Glutamatergic neuron (in vitro differentiated cells): ENCODE measurements at places on chromosomes 4 and X.

DNA sequence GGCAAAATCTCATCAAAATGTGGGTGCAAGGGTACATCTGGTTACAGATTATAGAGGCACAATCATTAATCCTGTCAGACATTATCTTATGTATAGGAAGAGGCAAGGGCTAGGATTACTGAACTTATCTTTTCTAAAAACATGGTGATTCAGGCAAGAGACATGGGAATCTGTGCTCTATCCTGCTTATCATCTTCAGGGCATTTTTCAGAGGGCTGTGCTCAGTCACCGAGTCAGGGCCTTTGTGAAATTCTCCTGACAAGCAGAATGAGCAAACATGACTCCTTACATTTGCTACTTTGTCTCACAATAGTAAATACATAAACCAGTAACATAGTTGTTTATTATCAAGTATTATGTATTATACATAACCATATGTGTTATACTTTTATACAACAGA, 84.2 kb upstream of the KCTD8 start:
- no peak for DNase-seq
- no peaks in the 10 kb centered on the region for H3K4me1 ChIP-seq
- no peaks in the 10 kb centered on the region for H3K36me3 ChIP-seq

DNA sequence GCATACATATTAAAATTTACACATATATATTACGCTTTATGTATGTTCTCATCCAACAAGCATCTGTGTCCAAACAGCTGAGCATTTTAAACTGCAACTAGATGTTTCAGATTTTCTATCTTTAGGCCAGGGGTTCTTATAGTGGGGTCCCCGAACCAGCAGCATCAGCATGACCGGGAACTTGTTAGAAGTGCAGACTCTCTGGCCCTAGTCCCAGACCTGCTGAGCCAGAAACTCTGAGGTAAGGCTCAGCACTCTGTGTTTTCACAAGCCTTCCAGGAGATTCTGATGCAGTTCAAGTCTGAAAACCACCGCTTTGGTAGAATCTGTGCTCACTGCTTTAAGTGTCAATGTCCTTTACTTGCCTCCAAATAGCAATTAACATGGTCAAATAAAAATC, 266.2 kb upstream of the CASK start:
- no peak overlapping the region for H3K4me3 ChIP-seq
- H3K27ac ChIP-seq: no peak overlapping the region
- H3K36me3 ChIP-seq: no peaks in the 10 kb centered on the region
- no peak for DNase-seq

DNA sequence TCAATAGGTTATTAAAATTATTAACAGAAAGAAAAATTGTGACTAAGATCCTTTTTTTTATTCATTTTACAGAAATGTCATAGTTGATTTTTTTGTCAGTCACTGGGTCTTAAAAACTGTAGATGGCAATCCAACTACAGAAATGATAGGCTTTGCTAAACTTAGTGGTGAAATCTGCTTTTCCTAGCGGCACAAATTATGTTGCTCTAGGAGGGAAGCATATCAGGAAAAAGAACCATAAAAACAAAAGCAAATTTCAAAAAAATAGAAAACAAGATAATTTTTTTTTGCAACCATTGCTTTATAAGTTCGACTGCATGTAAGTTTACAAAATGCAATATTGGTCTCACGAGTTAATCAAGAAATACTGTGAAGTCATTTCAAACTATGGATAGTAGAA, 443.5 kb upstream of the IGFBP7 start:
- H3K4me3 ChIP-seq: no peak overlapping the region
- no peak overlapping the region for H3K27ac ChIP-seq

- H3K36me3 ChIP-seq: no peaks in the 10 kb centered on the region
- no peak overlapping the region for H3K27ac ChIP-seq
- peak overlapping the region; percentile 63 for H3K4me3 ChIP-seq
These were observed 11.7 kb downstream of the OTUD5 start for GRCh38 chrX:48945517-48946348.

DNA sequence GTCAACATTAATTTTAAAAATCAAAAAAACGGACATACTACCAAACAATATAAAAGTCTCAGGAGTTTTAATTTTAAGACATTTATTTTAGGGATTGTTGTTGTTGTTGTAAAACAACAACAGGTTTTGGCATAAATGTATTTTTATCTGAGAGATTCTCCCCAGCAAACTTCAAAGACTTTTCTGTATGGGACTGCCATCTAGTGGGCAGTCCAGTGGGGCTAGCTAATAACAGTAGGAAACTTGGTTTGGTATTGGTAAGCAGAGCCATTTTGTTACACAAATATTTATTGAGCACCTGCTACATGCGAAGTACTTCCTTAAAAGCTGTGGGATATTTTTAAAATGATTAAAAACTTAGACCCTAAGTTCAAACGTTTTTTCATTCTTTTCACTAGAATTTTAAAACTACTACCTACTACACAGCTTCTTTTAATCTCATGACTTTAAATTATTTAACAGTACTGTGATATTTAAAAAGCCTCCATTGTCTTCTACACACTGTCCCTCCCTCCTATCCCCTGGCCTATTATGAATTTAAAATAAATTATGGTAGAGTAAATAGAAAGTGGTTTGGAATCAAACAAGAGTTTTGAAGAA, 1028.4 kb upstream of the INTU start:
- no peak overlapping the region for H3K4me3 ChIP-seq
- peaks cover 2% of the 10 kb centered on the region for H3K27me3 ChIP-seq
- H3K36me3 ChIP-seq: no peaks in the 10 kb centered on the region
- no peaks in the 10 kb centered on the region for H3K4me1 ChIP-seq
- peak; percentile 24 for DNase-seq

- no peaks in the 10 kb centered on the region for H3K36me3 ChIP-seq
- no peaks in the 10 kb centered on the region for H3K27me3 ChIP-seq
- H3K27ac ChIP-seq: no peak overlapping the region
- DNase-seq: no peak
These were observed 14.7 kb upstream of the ATP8A1 start for GRCh38 chr4:42671431-42672194.

- H3K27ac ChIP-seq: no peak overlapping the region
- peaks cover 3% of the 10 kb centered on the region for H3K27me3 ChIP-seq
- no peak for DNase-seq
- H3K4me3 ChIP-seq: no peak overlapping the region
- peaks cover 10% of the 10 kb centered on the region for H3K4me1 ChIP-seq
These were observed 106.5 kb downstream of the TNIP2 start for GRCh38 chr4:2649604-2650114.

GRCh38 chr4:186400676-186401075, 134.7 kb downstream of the F11 start:
- DNase-seq: no peak
- no peaks in the 10 kb centered on the region for H3K4me1 ChIP-seq
- no peak overlapping the region for H3K4me3 ChIP-seq
- H3K27ac ChIP-seq: no peak overlapping the region
- H3K27me3 ChIP-seq: peaks cover 2% of the 10 kb centered on the region

DNA sequence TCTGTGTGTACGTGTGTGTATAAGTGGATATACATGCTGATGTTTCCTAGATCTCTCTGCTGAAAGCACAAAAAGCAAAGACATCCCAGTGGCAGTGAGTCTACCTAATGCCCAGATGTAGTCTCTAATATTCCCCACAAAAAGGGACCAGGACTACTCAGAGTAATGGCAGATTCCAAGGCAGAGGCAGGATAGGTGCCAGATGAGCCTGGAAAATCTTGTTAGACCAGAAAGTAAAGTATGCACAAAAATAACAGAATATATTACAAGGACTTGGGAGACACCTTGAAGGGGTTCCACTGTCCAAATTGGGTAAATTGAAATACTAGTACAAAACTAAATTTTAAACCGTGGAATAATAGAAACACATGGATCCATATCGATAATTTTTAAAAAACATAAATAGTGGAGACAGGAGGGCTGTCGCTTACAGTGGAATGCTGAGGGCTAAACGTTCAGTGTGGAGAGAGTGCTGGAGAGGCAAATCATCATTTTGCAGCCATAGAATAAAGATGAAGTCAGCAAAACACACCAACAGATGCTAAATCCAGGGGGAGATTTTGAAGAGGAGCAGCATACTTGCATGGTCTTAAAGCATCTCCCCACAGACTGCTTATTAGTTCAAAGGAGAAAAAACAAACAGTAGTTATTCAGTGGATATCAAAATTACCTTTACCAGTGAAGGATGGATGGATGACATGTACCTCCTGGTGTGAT, 123.4 kb upstream of the TSPAN5 start:
- H3K36me3 ChIP-seq: no peaks in the 10 kb centered on the region
- no peak overlapping the region for H3K27ac ChIP-seq
- H3K27me3 ChIP-seq: no peaks in the 10 kb centered on the region
- no peak for DNase-seq

- no peaks in the 10 kb centered on the region for H3K27me3 ChIP-seq
- H3K4me1 ChIP-seq: no peaks in the 10 kb centered on the region
- no peak overlapping the region for H3K4me3 ChIP-seq
- DNase-seq: no peak
These were observed 1143.8 kb downstream of the PCDH19 start for GRCh38 chrX:99266255-99266654.

- no peaks in the 10 kb centered on the region for H3K4me1 ChIP-seq
- no peak for DNase-seq
- H3K4me3 ChIP-seq: no peak overlapping the region
- no peaks in the 10 kb centered on the region for H3K27me3 ChIP-seq
These were observed 152.3 kb downstream of the RAB28 start for GRCh38 chr4:13331827-13332226.

- no peak overlapping the region for H3K27ac ChIP-seq
- no peaks in the 10 kb centered on the region for H3K27me3 ChIP-seq
- DNase-seq: no peak
- no peaks in the 10 kb centered on the region for H3K4me1 ChIP-seq
- no peak overlapping the region for H3K4me3 ChIP-seq
These were observed 32.2 kb downstream of the IL21 start for GRCh38 chr4:122588453-122589238.

DNA sequence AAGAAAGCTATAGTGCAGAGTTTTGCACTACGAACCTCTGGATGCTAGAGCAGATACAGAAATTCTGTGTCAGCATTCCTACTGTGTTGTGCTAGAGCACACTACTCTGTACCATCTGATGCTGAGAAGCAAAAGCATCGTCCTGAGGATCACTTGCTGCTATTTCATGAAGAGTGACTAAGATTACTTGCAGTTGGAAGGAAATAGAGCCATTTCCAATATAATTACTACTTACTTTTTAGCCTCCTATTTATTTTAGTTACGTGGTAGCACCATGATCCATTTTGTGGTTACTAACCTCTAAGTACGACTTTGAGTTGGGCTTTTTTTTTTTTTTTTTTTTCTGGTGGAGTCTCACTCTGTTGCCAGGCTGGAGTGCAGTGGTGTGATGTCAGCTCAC, 226.7 kb downstream of the PALLD start:
- no peaks in the 10 kb centered on the region for H3K27me3 ChIP-seq
- H3K4me1 ChIP-seq: no peaks in the 10 kb centered on the region
- H3K4me3 ChIP-seq: no peak overlapping the region
- H3K36me3 ChIP-seq: no peaks in the 10 kb centered on the region
- no peak overlapping the region for H3K27ac ChIP-seq
- DNase-seq: no peak

- H3K27ac ChIP-seq: no peak overlapping the region
- H3K27me3 ChIP-seq: no peaks in the 10 kb centered on the region
- no peaks in the 10 kb centered on the region for H3K36me3 ChIP-seq
- peak; percentile 23 for DNase-seq
These were observed 176.2 kb upstream of the CXorf66 start for GRCh38 chrX:140141444-140142029.

- no peaks in the 10 kb centered on the region for H3K4me1 ChIP-seq
- H3K36me3 ChIP-seq: no peaks in the 10 kb centered on the region
- no peak overlapping the region for H3K27ac ChIP-seq
- H3K27me3 ChIP-seq: no peaks in the 10 kb centered on the region
- no peak for DNase-seq
These were observed 633.1 kb downstream of the NLGN4X start for GRCh38 chrX:5595570-5595969.

- H3K27me3 ChIP-seq: peaks cover 8% of the 10 kb centered on the region
- peaks cover 60% of the 10 kb centered on the region for H3K4me1 ChIP-seq
- peak overlapping the region; percentile 97 for H3K27ac ChIP-seq
- peak overlapping the region; percentile 41 for H3K4me3 ChIP-seq
- H3K36me3 ChIP-seq: no peaks in the 10 kb centered on the region
These were observed 111.3 kb upstream of the PAQR3 start for GRCh38 chr4:79050541-79050880.

DNA sequence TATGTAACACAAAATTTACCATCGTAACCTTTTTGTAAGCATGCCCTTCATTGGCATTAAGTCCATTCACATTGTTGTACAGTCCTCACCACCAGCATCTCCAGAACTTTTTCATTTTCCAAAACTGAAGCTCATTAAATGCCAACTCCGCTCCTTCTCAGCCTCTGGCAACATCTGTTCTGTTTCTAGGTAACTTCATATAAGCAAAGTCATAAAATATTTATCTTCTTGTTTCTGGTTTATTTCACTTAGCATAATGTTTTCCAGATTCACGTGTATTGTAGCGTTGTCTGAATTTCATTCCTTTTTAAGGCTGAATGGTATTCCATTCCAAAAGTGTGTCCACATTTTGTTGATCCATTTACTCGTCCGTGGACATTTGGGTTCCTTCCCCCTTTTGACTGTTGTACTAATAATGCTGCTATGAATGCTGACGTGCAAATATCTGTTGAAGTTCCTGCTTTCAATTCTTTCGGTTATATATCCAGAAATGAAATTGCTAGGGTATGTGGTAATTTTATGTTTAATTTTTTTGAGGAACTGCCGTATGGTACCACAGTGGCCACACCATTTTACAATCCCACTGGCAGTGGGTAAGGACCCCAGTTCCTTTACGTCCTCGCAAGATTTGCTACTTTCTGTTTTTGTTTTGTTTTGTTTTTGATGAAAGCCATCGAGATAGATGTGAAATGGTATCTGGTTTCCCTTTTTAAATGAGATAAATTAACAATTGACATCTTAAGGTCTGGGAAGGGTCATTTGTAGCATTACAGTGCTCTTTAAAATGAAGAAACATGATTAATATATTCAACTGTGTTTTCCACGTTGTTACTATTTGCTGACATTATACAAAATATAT, 63.4 kb downstream of the PTTG2 start:
- H3K36me3 ChIP-seq: peaks cover 17% of the 10 kb centered on the region
- H3K27ac ChIP-seq: no peak overlapping the region
- no peak overlapping the region for H3K4me3 ChIP-seq

DNA sequence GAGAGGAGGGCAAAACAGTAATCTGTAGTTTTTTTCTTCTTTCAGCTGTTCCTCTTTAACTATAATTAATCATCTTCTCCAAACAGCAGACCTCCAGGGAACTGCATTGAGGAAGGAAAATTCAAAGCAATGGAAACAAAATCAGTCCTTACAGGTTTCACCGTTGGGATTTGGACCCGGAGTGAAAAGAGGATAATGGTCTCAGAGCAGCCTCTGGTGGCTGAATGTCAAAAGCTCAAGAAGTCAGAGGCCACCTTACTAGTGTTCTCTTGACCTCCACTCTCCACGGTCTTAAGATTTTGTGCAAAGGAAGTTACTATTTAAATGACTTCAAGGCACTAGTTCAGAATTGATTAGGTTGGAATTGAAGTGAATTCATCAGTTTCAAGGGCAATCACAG, 16.0 kb upstream of the MID1 start:
- no peak overlapping the region for H3K4me3 ChIP-seq
- H3K4me1 ChIP-seq: peaks cover 15% of the 10 kb centered on the region
- DNase-seq: peak; percentile 17
- H3K27me3 ChIP-seq: no peaks in the 10 kb centered on the region
- H3K27ac ChIP-seq: no peak overlapping the region
